ENCODE measurements at places on chromosomes 6 and 20.

GRCh38 chr6:125932451-125932795 is 24.1 kb upstream of the HINT3 start:
- no peak for DNase-seq

- no peak for DNase-seq
These were observed 80.2 kb downstream of the SYTL3 start for GRCh38 chr6:158729906-158730540.

GRCh38 chr20:25223765-25224720 is 23.8 kb upstream of the PYGB start:
- DNase-seq, result no peak

GRCh38 chr20:62320581-62321354 is 18.0 kb downstream of the ADRM1 start:
- DNase-seq, result no peak

DNA sequence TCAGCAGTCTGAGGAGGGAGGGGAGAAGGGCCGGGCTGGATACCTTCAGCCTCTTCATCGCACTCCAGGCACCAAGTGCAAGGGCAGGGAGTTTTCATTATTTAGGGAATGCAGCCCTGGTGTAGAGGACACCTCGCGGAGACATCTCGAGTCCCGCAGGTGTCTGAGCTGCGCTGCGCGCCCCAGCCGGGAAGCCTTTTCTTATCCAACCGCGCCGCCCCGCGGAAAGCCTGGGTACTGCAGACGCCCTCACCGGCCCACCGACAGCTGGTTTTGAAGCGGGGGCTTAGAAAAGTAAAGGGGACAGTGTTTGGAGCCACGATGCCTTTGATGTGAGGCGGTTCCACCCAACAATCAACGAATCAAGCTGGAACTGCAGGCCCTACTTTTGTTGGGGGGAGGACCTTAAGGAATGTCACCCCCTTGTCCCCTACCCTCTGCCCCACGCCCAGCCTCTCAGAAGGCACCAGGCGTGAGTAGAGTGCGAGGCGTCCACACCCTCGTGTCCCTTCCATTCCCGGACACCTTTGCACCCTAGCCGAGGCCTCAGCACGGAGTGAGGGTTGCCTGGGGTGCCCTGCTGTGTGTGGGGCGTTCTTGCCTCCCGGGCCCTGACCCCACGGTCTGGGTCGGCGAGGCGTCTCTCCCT is 8.6 kb downstream of the NKX2-2 start:
- DNase-seq, result peak; percentile 70

GRCh38 chr20:15196547-15197255 is 859.3 kb upstream of the FLRT3 start:
- no peak for DNase-seq

DNA sequence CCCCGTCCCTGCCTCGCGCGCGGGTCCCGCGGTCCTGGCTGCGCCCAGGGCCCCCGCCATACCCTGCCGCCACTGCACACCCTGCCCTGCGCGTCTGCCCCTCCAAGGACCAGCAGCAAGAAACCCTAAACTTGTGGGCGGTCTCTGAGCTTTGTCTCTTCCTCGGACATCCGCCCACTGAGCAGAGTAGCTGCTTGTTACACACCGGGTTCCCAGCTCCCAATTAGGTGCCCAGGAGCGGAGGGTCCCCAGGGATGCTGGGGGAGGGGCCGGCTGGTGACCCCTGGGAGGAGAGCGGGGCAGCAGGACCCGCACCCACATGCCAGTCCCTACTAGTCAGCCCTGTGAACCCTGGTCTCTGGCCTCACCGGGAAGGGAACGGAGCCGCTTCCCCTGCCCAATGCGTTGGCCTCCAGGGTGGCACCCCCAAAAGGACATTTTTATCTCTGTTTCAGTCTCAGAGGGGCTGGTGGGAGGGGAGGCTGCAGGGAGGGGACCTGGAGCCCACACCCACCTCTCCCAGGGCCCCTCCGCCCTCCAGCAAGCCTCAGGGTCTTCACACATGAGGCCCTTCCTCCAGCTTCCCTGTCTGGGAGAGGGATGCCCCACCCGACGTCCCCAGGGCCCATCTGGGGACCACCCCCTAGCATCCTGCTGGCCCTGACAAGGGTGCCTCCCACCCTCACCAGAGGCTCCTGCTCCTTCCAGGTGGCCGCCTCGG is 10.5 kb downstream of the STMN3 start:
- no peak for DNase-seq
